Ovary (tissue), 10 donors: ENCODE measurements at places on chromosomes 1 and 21. TPM values are rescaled to one million over a fixed set of nuclear protein-coding genes. Genes with fewer than 3 reads are reported as not detected.

The SLAMF6 gene
- total RNA-seq = 0.13 TPM

DNA sequence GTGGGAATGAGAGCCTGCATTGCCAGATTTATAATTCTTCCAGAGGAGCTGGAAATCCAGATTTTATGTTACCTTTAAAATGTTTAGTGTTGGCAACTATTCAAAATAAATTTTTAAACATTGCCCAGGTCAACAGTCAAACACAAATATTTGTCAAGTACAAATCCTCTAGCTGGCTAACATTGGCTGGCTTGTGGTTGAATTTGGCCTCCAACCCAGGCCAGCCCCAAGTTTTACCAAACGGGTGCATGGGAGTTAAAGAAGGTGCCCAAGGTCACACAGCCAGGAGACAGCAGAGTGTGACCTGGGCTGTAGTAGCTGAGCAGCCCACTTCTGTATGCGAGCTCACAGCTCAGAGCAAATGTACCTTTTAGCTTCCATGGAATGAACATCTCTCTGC, 240.6 kb downstream of the DSCAM start:
- no peaks in the 10 kb centered on the region for H3K36me3 ChIP-seq
- no peak for DNase-seq
- H3K27ac ChIP-seq = no peak overlapping the region
- H3K4me1 ChIP-seq = no peaks in the 10 kb centered on the region
- no peaks in the 10 kb centered on the region for H3K27me3 ChIP-seq
- no peak overlapping the region for H3K4me3 ChIP-seq

DNA sequence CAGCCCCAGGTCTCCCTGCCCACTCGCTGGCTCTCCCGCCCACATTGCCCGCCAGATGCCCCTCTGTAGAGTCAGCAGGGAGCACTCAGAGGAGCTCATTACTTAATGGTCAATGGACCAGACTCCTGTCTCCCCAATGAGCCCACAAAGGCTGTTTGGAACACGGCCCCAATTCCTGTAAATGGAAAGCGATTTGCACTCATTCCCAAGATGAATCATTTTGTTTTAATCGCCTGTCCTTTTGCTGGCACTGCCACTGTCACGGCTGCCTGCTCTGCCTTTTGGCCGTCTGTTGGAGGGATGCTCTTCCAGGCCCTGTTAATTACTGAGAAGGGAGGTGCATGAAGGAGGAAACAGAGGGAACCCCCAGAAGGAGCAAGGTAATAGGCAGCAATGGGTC, 44.8 kb upstream of the ATP2B4 start:
- no peak overlapping the region for H3K27ac ChIP-seq
- no peaks in the 10 kb centered on the region for H3K4me1 ChIP-seq
- H3K4me3 ChIP-seq = no peak overlapping the region
- H3K36me3 ChIP-seq = no peaks in the 10 kb centered on the region
- no peak for DNase-seq

GRCh38 chr1:221456918-221457317, 285.0 kb downstream of the DUSP10 start:
- no peaks in the 10 kb centered on the region for H3K36me3 ChIP-seq
- no peak overlapping the region for H3K4me3 ChIP-seq
- no peak overlapping the region for H3K27ac ChIP-seq
- no peaks in the 10 kb centered on the region for H3K27me3 ChIP-seq
- DNase-seq = no peak
- H3K4me1 ChIP-seq = peaks cover 1% of the 10 kb centered on the region

DNA sequence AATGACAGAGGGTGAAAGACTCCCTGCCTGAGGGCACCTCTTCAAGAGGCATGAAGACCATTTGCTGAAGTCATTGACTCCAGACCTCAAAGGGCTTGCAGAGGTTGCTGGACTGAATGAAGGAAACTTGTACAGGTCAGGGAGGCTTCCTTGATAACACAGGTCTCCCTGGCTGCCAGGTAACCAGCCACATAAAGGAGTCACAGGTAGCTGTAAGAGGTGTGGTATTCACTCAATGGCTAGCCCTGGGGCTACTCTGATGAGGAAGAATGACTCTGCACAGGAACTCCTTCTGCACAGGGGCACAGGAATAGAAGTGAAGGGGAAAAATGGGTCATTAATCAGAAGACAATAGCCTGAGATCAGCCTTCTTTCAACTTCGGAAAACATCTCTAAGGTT, 187.5 kb downstream of the LMX1A start:
- DNase-seq = no peak
- H3K27ac ChIP-seq = no peak overlapping the region
- no peaks in the 10 kb centered on the region for H3K36me3 ChIP-seq
- no peaks in the 10 kb centered on the region for H3K4me1 ChIP-seq
- no peaks in the 10 kb centered on the region for H3K27me3 ChIP-seq
- no peak overlapping the region for H3K4me3 ChIP-seq

DNA sequence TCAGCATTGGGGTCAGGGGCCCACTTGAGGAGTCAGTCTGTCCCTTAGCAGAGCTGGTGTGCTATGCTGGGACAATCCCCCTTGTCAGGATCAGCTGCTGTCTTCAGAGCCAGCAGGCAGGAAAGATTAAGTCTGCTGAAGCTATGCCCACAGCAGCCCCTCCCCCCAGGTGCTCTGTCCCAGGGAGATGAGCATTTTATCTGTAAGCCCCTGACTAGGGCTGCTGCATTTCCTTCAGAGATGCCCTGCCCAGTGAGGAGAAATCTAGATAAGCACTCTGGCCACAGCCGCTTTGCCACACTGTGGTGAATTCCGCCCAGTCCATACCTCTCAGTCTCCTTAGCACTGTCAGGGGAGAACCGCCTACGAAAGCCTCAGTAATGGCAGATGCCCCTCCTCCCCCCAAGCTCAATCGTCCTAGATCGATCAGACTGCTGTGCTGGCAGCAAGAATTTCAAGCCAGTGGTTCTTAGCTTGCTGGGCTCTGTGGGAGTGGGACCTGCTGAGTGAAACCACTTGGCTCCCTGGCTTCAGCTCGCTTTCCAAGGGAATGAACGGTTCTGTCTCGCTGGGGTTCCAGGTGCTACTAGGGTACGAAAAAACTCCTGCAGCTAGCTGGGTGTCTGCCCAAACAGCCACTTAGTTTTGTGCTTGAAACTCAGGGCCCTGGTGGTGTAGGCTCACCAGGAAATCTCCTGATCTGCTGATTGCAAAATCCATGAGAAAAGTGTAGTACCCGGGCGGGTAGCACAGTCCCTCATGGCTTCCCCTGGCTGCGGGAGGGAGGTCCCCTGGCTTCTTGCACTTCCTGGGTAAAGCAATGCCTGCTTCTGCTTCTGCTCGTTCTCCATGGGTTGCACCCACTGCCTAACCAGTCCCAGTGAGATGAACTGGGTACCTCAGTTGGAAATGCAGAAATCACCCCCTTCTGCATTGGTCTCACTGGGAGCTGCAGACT, 25.1 kb upstream of the TP53BP2 start:
- no peaks in the 10 kb centered on the region for H3K27me3 ChIP-seq
- no peak for DNase-seq
- no peak overlapping the region for H3K4me3 ChIP-seq
- no peaks in the 10 kb centered on the region for H3K4me1 ChIP-seq
- H3K36me3 ChIP-seq = no peaks in the 10 kb centered on the region

- no peak overlapping the region for H3K4me3 ChIP-seq
- H3K36me3 ChIP-seq = no peaks in the 10 kb centered on the region
- H3K4me1 ChIP-seq = peaks cover 25% of the 10 kb centered on the region
- DNase-seq = no peak
Observed at GRCh38 chr1:201886103-201886885, 2.4 kb upstream of the SHISA4 start.

DNA sequence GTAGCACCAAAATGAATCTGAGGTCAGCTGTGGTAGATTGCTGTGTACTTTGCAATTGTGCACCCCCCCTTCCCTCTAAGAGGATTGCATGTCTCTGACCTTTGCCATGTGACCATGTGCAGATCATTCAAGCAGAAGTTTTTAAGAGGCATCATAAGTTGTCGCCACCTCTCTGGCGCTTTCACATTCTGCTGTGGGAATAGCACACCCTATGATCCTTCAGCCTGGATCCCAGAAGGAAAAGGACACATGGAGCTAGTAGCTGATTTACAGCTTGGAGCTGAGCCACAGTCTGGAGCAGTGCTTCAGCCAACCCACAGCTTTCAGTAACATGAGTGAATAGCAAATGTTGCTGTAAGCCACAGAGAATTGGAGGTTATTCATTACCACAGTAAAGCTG, 158.5 kb downstream of the TSEN15 start:
- no peak for DNase-seq
- no peak overlapping the region for H3K4me3 ChIP-seq
- H3K36me3 ChIP-seq = no peaks in the 10 kb centered on the region
- no peaks in the 10 kb centered on the region for H3K27me3 ChIP-seq
- no peak overlapping the region for H3K27ac ChIP-seq
- no peaks in the 10 kb centered on the region for H3K4me1 ChIP-seq

GRCh38 chr1:229217716-229218115, 53.2 kb upstream of the RAB4A start:
- H3K4me1 ChIP-seq = no peaks in the 10 kb centered on the region
- no peaks in the 10 kb centered on the region for H3K27me3 ChIP-seq
- no peak overlapping the region for H3K4me3 ChIP-seq
- no peaks in the 10 kb centered on the region for H3K36me3 ChIP-seq
- no peak for DNase-seq
- no peak overlapping the region for H3K27ac ChIP-seq

- no peak overlapping the region for H3K27ac ChIP-seq
- DNase-seq = no peak
- no peaks in the 10 kb centered on the region for H3K4me1 ChIP-seq
- no peaks in the 10 kb centered on the region for H3K27me3 ChIP-seq
Observed at GRCh38 chr1:236395947-236396664, 2.0 kb downstream of the EDARADD start.

DNA sequence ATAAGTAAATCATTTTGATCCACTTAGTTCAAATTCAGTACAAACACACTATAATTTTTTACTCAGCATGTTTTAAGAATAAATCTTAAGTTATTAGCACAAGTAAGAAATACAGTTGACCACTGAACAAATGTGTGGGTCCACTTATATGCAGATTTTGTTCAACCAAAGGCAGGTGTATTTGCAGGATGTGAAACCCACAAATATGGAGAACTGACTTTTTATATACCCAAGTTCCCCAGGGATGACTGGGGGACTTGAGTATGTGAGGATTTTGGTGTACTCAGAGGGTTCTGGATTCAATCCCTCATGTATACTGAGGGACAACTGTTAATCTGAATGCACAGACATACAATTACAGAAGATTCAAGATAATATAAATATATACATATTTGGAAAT, 25.7 kb upstream of the ERICH3 start:
- H3K4me3 ChIP-seq = no peak overlapping the region
- H3K4me1 ChIP-seq = no peaks in the 10 kb centered on the region
- no peak for DNase-seq
- H3K27me3 ChIP-seq = no peaks in the 10 kb centered on the region

DNA sequence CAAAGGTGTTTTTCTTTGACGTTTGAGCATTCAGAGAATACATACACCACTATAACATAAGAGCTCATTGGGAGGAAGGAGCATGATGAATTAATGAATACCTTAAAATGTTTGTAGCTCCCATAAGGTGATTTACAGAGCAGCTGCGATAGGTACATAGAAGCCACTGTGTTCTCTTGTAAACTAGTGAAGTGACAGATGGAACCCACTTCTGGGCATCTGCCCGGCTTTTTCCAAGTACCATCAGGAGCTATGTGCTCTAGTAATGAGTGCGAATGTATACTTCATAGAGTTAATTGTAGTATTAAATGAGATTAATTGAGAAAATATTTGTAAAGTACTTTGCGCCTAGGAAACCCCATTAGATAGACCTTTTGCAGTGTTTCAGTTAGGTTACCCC, 48.4 kb downstream of the HENMT1 start:
- DNase-seq = no peak
- H3K27ac ChIP-seq = no peak overlapping the region
